ENCODE measurements at places on chromosomes 3 and 15.

GRCh38 chr15:33915571-33916407, 52.5 kb upstream of the CHRM5 start:
- DNase-seq: peak; percentile 10

- DNase-seq: peak; percentile 38
Observed at GRCh38 chr3:114827495-114827894, 319.6 kb downstream of the ZBTB20 start.

- DNase-seq: no peak
Observed at GRCh38 chr3:12588039-12589009, 31.4 kb downstream of the MKRN2 start.

DNA sequence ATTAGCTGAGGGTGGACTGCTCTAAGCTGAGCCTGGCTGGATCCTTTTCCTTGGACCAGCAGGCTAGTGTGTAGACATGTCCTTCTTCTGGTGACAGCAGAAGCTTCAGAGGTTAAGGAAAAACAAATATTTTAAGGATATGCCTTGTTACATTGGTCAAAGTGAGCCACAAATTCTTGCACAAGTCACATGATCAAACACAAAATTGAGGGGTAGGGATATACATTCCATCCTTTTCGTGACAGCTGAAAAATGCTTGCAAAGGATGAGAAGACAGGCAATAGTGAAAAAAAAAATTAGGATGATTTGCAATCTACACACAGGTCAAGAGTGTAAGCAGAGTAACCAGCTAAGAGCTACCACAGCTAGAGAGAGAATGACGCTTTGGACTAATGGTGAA, 21.1 kb upstream of the OXTR start:
- DNase-seq: no peak

DNA sequence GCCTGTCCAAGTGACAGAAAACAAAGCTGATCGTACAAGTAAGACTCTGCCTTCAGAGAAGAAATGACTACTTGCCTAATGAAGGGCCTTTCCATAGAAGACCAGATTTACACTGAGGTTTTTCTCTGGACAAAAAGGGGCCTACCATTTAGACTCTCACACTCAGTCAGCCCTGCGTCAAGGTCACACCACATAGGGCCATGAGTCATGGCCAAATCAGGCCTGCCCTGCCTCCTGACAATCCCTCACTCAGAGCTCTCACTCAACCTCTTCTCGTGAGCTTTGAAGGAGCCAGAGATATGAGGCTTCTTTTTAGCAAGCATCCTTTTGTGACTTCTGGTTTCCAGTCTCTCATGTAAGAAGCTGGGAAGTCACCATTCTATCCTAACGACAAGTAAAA, 68.1 kb upstream of the NMNAT3 start:
- no peak for DNase-seq

GRCh38 chr15:75061272-75061671, 37.9 kb downstream of the PPCDC start:
- DNase-seq: no peak

DNA sequence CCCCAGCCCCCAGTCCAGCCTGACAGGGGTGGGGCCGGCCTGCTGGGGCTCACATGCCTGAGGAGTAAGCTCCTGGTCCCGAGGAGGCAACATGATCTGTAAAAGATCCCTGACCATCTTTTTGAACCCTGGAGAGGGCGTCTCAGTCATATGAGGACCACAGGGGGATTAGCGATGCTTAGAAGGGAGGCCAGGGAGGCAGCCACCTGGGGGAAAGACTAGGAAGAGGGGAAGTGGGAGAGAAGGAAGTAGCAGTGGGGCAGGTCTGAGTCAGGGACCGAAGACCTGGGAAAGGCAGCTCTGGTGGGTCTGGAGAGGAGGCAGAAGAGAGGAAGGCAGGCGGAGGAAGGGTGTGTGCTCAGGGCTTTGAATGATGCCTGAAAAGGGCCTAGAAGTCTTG, 18.9 kb downstream of the PIF1 start:
- DNase-seq: no peak

GRCh38 chr3:21274079-21274571, 476.9 kb downstream of the ZNF385D start:
- no peak for DNase-seq

DNA sequence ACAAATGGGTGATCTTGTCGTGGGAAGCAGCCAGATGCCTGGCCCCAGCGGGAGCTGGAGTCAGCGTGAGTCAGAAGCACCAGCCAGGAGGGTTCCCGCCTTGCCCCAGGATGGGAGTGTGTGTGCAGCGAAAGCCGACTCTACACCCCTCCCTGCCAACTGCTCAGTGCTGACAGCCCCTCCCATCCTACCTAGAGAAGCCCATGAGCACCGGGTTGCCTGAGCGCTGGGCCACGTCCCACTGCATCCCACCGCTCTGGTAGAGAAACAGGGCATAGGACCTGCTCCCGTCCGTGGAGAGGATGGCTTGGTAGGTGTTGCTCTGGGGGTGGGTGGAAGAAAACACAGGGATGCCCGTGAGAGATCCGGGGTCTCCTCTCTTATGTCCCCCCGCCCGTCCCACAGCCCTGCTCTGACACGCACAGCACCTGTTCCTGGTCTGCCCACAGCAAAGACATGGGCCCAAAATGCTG, 42.9 kb downstream of the MUC4 start:
- no peak for DNase-seq

DNA sequence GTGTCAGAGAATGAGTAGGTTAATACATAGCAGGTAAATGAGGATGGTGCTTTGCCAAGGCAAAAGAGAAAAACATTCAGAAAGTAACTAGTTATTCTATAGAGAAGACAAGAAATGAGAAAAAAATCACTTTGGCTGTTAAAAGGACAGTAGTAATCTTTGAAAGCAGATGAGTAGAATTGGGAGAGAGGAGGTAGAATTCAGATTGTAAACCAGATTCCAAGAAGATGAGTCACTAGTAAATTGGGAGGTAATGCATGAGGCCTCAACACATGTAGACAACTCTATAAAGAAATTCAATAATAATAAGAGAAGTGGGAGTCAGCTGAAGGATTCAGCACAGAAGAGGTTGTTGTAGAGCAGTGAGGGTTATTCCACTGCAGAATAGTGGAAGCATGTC, 81.4 kb downstream of the MBNL1 start:
- DNase-seq: no peak

DNA sequence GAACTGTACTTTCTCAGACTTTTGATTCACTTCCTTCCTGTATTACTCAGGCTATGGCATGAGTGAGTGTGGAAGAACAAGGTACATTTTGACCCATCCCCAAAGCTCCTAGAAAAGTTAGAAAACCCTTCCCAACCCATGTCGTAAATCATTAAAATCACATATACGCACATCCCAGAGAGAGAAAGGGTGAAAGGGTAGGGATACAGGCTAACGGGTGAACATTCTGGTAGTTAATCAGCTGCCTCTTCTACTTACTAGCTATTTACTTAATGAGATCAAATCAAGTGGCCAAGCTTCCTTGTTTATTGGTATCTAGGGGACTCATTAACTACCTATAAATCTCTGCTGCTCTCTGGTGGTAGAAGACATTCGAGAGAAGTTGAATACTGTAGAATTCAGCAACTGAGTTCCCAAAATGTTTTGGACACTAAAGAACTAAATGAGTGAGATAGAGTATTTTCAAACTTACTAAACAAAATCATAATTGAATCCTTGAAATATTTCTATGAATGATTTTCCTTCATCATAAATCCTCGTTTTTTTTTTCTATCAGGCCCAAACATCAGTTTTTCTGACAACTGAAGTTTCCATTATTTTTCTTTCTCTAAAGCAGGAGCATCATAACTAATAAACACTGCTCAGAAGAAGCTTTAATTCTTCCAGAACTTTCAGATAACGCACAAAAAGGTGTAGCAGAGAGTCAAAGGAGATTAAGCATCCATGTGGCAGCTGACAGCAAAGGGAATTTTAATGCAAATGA, 124.2 kb downstream of the IMPG2 start:
- DNase-seq: peak; percentile 22
